ENCODE measurements at places on chromosomes 2 and 18.

- no peak for DNase-seq
These were observed 72.8 kb downstream of the SOWAHC start for GRCh38 chr2:109686921-109687320.

- no peak for DNase-seq
These were observed 154.0 kb downstream of the MBP start for GRCh38 chr18:76978616-76979015.

DNA sequence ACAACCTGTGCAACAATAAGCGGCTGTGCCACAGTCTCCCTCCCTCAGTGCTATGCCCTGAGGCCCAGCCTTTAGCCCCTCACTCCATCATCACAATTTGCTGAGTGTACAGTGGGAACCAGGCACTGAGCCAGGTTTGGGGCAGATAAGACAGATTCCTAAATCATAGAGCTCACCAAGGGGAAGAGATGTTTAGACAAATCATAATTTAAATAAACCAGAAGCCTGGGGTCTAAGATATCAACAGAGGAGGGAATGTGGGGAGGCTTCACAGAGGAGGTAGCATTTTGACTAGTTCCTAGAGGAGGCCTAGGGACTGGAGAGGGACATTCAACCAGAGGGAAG, 139.3 kb upstream of the EPAS1 start:
- no peak for DNase-seq

DNA sequence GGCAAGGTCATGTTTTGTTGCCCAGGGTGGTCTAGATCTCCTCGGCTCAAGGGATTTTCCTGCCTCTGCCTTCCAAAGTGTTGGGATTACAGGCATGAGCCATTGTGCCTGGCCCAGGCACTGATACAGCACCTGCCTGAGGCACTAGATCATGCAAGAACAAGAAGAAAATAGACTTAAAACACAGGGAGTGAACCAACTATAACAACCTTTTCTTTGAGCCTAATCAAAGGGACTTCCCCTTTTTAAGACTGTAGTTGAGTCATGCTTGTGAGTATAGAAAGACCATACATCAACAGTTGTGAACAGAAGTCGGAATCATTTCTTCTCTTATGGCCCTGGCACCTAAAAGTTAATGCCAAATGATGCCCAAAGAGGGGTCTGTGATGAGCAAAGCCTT, 47.9 kb upstream of the MAPRE2 start:
- no peak for DNase-seq

GRCh38 chr2:156434461-156435291, 1.5 kb upstream of the GPD2 start:
- no peak for DNase-seq

- DNase-seq, result no peak
These were observed 47.9 kb downstream of the MBP start for GRCh38 chr18:77084688-77085035.

DNA sequence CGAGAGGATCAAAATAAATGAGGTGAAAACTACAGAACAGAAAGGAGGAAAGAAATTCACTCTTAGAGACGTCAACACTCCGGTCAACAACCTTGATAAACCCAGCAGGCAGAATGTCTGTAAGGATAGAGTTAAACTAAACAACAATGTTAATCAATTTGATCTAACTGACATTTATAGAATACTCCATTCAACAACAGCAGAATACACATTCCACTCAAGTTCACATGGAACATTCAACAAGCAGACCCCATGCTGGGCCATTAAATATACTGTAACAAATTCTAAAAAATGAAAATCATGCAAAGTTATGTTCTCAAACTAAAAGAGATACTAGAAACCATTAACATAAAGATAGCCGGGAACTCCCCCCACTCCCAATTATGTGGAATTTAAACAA, 41.8 kb downstream of the FAM210A start:
- DNase-seq, result no peak

- DNase-seq, result no peak
These were observed 239.0 kb downstream of the CCDC178 start for GRCh38 chr18:33201509-33201926.

DNA sequence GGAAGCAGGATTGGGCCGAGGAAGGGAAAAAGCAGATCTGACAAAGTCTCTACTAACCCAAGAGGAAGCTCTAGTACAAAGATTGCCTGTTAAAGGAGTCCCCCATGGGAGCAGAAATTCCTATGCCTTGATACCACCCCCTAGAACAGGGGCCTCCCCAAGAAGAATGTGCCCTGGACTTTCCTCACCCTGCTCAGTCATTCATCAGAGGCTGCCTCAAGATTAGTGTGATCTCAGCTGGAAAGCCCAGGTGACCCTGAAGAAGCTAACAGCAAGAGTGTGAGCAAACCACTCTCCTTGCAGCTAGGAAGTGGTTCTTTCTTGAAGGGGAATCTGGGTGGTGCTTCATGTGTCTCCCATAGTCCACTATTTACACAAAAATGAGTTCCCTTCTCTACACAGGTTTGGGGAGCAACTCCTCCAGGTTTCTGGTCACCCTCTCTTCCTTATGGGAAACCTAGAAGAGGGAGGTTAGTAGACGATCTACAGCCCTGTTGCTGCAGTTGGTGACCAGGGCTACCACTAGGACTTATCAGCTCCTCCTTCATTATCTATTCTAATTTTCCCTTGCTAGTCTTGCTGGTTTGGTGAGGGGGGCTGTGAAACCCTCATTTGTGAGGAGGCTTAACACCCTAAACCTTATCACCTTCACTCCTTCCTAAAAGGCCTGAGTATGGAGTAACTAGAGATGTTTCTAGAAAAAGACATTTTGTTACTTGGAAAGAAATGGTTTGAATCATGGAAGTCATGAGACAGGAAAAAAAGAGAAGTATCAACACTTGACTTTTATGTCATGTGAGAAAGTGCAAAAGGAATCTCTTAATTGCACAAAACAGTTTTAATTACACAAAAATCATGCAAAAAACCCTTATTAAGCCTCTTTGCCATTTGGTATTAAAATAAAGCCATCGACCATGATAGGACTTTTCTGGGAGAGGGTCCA, 2.9 kb upstream of the WDR7 start:
- DNase-seq, result no peak

GRCh38 chr18:57475903-57476302, 40.7 kb downstream of the ONECUT2 start:
- DNase-seq, result no peak

DNA sequence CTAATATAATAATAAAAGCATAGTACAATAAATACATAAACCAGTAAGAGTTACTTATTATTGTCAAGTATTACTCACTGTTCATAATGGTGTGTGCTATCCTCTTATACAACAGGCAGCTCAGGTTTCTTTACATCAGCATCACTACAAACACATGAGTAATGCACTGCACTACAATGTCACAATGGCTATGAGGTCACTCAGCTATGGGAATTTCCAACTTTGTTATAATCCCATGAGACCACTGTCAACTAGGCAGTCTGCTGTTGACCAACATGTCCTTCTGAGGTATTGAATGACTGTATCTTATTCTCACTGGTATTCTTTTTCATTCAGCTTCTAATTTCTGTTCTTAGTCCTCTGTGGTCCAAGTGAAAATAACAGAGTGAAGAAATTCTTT, 250.4 kb upstream of the DSEL start:
- no peak for DNase-seq

DNA sequence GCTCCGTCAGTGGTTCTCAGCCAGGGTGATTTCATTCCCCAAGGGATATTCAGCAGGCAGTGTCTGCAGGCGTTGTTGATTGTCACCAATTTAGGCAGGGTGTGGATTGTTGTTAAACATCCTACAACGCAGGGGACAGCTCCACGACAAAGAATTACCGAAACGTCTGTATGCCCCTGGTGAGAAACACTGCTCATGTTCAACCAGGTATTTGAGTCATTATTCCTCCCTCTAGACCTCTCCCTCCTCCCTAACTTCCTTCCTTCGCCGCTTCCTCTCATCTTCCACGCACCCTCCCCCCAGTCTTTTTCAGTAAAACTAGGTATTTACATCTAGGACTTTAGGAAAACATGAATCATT, 50.8 kb downstream of the NCK2 start:
- DNase-seq, result no peak

DNA sequence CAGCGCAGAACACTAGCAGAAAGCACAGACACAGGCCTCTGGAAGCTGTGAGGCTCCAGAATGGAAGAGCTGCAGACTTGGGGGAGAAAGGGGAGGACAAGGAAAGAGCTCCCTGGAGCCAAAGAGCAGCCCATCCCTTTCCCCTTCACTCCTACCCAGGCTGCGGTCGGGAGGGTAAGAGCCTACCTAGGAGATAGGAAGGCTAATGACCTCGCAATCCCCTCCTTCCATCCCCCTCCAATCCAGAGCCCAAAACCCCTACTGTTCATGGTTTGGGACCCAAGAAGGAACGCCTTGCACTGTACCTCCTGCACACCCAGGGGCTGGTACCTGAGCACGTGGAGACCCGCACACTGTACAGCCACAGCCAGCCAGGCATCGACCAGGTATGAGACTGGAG, 39.8 kb downstream of the LMAN2L start:
- no peak for DNase-seq

DNA sequence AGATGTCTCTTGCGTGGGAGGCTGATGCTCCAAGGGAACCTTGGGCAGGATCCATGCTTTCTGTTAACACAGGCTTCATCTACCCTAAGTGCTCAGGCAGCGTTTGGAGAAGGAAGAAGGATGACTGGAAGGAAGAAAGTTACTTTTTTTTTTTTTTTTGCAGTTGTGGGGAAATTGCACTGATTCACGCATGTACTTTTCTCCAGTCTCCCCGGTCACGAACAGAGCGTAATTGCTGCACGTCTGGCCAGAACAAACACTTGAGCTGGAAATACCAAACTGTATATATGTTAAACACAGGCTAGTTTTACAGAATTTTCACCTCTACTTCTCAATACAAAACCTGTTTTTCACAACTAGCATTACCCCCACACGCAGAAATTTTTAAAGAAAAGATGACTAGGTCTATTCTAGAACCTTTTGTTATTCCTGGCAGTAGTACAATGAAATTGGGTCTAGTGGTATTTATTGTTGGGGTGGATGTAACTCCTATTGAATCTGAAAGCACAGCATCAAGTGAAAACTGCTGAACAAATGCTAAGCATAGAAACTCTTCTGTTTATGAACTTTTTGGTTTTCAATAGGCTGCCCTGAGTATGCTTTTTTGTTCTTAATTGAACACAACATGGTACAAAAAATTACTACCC, 9.3 kb upstream of the SCYGR5 start:
- no peak for DNase-seq

DNA sequence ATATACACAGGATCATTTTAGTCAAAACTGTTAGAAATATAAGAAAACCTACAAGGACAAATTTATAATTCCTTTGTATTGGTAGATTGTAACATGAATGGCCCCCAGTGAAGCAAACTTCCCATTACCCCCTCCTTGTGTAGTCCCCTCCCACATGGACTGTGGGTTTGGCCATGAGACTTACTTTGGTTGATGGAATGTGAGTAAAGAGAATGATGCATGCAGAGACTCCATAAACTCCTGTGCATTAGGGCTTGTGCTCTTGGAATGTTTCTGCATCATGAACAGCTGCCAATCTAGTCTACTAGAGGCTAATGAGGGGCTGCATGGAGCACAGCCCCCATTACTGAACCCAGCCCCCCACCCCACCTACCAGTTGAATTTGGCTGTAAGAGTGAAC, 8.3 kb upstream of the TGFA start:
- no peak for DNase-seq

GRCh38 chr2:145186303-145186702, 666.4 kb upstream of the ZEB2 start:
- no peak for DNase-seq

DNA sequence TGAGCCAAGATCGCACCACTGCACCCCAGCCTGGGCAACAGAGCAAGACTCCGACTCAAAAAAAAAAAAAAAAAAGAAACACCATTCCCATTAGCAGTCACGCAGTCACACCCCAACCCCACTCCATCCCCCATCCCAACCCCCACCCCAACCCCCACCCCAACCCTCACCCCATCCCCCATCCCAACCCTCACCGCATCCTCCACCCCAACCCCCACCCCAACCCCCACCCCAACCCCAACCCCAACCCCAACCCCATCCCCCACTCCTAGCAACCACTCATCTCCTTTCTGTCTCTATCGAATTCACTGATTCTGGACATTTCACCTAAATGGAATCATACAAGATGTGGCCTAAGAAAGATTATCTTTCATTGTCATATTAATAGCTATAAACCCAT, 25.9 kb upstream of the ATP9B start:
- no peak for DNase-seq
